Umbilical cord (tissue), 2 donors: ENCODE measurements at places on chromosomes 2 and 18.

DNA sequence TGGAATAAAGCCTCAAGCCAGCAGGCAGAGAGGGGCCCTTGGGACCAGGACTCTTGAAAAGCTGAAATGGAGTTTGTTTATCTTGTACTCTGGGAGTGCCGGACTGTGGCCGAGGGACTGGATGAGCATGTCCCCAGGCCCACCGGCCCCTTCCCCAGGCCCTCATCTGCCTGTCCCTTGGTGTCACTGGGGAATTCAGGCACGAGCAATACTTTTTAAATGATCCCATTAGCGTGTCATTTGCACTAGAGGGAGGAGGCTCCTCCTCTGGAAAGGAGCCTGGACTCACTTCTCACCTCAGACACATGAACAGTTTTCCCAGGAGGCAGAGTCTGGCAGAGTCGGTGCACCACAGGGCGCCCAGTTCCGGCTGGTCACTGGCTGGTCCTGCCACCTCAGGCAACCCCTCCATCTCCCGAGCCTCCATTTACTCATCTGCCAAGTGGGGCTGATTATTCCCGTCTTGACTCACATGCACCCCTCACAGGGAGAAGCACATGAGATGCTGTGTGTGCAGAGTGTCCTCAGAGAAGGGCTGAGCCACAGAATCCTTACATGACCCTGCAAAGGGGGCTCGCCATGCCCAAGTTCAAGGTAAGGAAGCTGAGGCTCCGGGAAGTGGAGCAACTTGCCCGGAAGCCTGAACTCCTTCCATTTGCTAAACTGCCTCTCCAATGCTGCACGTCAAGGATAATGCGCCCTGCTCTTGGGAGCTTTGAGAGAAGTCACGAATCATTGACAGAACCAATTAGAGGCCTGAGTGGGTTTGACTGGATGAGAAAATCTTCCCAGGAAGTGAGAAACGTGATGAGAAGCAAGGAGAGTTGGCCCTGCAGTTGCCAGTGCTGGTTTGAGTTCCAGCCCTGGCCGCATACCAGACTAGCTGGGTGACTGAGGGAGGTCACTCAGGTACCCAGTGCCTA, 26.7 kb downstream of the CIB4 start:
- DNase-seq = no peak

DNA sequence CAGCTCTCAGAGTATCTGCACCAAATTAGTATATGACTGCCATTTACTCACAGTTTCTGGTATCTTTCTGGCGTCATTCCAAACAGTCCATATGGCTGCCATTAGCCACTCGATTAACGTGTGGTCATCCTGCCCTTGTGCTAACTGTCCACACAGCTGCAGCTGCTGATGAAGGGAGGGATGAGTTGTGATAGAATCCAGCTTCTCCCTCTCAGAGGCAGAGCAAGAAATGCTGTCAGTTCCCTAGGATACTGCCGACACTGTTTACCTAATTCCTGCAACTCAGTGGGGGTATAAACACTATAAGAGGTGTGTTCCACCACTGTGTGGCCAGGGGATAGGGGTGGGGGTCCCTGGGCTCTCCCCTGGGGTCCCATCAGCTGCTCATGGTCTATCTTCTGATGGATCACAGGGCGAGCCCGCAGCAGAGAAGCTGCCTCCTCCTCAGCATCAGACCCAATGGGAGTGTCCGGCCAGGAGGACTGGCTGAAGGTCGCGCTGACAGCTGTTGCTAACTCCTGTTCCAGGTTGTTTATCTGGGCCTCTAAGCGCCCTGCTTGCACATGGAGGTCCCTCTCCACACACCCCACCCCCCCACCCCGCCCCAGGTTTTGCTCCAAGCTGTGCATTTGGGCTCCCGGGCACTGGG, 17.3 kb upstream of the KLHL23 start:
- DNase-seq = peak; percentile 36

DNA sequence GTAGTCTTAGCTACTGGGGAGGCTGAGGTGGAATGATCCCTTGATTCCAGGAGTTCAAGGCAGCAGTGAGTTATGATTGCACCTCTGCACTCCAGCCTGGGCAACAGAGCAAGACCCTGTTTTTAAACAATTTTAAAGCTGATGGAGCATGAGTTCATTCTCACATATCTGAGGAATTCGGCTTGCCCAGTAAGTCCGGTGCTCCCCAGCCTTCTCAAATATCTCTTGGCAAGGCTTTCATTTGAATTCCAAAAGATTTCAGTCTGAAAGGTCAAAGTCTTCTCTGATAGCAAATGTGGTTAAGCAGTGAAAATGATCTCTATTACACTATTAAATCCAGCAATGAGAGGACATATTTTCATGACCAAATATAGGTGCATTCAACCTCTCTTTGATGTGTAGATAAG, 27.9 kb downstream of the PIEZO2 start:
- peak; percentile 62 for DNase-seq

DNA sequence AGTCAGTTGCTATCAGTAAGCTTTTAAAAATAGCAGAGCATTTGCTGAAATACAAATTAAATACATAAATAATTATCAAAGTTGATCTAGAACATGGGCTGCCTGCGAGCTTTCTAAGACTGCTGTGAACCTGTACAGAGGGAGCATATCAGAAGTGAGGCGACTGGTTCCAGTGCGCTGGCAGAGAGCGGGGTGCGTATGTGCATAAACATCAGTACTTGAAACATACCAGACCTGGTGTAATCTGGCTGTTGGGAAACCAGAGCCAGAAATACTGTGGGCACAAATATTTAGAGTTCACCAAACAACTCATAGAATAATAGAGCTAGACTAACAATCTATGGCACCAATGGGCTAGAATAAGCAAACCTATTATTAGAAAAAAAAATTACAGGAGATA, 27.3 kb downstream of the PDIA6 start:
- no peak for DNase-seq

GRCh38 chr2:107393516-107393915, 433.2 kb upstream of the RGPD4 start:
- no peak for DNase-seq

DNA sequence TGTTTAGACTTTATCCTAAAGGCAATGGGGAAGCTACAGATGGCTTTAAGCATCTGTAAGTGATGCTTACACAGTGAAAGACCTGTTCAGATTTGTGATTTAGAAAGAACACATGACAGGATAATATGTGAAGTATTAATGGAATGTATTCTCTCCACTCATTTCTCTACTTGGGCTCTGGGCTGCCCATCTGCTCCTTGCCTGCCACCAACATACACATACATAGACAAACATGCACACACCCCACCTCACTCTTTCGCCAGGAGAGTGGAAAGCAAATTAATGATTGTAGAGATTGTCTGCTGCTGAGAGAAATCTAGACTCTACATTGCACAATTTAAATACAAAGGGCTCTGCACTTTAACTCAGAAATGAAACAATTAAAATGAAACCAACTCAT, 61.0 kb upstream of the NFE2L2 start:
- DNase-seq = peak; percentile 22

DNA sequence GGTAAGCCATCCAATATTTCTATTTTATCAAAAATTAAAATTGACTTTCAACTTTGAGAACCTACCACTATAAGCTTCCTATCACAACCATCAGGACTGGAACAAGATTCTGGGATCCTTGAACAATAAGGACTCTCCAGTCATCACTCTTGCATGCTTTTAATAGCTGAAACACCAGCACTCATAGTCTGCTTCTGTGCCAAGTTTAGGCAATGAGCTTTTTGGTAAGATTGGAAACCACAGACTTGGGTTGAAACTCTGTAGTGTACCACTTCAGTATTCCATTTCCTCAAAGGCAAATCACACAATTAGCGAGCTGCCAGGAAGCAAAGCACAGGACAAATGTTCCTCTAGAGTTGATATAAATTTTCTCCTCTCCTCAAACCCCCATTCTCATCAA, 1065.8 kb upstream of the SLC39A10 start:
- no peak for DNase-seq

GRCh38 chr18:21686282-21687105, 18.1 kb downstream of the ABHD3 start:
- peak; percentile 56 for DNase-seq

DNA sequence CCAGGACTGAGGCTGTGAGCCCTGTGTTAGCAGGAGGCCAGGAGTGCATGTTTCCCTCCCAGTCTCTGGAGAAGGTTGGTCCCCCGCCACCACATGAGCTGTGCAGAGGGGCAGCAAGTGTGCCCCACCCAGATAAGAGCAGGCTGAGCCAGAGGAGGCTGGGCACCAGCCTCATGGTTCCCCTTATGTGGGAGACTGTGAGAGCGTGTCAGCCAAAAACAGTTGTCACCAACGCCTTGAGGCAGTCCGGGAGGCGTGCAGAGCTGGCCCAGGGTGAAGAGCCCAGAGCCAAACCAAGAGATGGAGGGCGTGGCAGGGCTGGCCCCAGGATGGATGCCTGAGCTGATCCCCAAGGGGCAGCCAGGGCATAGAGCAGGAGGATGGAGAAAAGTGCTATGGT, 128.7 kb upstream of the GLI2 start:
- DNase-seq = no peak

- no peak for DNase-seq
Observed at GRCh38 chr2:222952204-222952603, 91.4 kb downstream of the ACSL3 start.

DNA sequence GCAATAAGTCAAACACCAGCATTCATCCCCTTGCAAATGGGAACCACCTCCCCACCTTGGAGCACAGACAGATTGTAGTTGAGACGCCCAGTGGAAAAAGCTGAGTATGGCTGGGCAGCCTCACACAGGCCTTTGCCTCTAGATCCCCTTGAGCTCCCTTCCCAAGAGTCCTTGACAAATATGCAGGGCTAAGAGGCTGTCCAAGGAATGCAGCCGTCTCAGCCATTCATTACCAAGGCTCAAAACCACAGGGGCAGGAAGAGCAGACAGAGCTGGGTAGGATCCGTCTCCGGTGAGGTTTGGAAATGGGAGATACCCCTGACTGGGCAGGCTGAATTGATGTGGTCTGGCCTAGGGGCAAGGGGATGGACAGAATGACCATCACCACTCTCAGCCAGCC, 557.1 kb downstream of the TNS1 start:
- DNase-seq = peak; percentile 57

DNA sequence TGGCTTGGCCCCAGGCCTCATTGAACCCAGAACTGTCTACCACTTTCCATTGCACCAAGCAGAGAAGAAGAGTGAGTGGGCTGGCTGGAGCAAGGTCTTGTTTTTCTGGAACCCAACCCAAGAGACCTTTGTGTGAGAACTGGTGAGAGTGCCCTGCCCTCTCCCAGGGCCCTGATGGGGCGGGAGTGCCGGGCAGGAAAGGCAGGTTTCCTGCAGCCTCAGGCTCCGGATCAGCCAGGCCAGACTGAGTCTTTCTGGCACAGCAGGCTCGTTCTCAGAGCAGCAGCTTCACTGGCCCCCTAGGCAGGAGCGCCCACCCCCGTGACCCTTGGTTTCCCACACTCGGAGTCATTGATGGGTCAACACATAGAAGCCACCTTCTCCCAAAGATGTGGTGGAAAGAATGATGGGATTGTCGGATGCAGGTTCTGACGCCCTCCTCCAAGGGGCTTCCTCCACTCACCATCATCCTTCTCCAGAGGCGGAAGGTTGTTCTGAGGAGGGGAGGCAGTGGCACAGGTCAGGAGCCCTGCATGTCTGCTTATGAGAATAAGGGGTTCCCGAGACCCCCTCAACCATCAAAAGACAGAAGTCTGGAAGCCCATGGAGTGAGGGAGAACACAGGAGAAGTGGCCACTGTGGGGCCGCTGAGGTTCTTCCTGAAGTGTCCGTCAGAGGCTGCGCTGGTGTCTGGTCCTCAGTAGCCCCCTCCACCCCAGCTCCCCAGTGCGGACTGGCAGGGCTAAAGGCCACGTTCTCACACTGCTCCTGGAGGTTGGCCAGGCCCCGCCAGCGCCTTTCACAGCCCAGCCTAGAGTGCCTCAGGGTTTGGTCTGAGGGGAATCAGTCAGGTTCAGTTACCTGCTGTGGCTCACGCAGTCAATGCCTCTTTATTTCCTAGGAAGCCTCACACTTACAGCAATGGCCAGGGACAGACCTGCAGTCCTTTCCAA, 62.8 kb upstream of the LAPTM4A start:
- DNase-seq = no peak

DNA sequence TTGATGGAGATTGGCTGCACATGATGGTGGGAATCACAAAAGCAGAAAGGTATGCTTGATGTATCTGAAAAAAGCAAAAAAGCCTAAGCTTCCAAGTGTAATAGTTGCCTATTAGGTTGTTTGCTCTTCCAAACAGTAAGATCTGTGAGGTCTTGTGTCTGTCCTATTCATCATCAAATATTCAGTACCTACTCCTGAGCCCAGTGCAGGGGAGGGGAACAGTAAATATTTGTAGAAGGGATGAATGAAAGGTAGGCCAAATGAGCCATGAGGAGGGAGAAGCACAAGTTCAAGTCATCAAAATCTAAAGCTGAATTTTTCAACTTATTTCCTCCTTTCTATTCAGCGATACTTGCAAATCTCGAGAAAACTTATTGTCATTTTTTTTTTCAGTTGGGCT, 153.2 kb upstream of the ETAA1 start:
- no peak for DNase-seq

DNA sequence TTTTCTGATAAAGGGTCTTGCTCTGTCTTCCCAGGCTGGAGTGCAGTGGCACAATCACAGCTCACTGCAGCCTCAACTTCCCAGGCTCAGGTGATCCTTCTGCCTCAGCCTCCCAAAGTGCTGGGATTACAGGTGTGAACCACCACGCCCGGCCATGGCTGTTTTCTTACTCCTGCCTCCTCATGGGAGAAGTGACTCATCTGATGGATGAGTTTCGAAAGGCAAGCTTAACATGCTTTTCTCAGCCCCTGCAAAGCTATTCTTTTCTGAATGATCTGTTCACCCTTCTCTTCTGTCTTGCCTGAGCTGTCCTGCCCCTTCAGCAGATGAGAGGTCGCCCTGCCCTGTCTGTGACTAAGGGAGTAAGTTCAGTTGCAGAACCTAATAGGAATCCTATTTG, 929 bp upstream of the CREG2 start:
- no peak for DNase-seq

DNA sequence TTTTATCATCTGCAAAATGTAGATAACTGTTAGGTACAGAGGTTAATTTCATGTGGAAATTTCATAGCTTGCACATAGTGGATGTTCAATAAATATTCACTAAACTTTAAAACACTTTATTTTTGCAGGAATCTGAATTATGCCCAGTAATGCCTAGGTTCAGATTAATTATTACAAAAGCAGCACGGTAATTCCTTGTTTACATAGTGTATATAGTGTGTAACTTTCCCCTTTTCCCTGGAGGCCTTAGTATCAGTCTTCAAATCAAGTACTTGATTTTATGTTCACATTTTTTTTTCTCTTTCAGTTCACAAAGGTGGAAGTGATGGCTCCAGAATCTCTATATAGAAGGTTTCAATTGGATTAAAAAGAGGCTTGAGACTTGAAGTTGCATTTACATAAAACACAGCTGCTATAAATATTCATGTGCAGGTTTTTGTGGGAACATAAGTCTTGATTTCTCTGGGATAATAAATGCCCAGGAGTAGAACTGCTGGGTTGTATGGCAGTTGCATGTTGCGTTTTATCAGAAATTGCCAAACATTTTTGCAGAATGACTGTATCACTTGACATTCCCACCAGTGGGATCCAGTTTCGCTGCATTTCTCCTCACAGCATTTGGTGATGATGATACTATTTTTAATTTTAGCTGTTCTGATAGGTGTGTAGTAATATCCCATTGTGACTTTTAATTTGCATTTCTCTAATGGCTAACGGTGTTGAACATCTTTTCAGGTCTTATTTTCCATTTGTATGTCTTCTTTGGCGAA, 27.6 kb upstream of the LGALSL start:
- no peak for DNase-seq
